ENCODE measurements at places on chromosomes 7 and 10.

- no peak for DNase-seq
Observed at GRCh38 chr10:102951316-102951715, 33.2 kb downstream of the CNNM2 start.

DNA sequence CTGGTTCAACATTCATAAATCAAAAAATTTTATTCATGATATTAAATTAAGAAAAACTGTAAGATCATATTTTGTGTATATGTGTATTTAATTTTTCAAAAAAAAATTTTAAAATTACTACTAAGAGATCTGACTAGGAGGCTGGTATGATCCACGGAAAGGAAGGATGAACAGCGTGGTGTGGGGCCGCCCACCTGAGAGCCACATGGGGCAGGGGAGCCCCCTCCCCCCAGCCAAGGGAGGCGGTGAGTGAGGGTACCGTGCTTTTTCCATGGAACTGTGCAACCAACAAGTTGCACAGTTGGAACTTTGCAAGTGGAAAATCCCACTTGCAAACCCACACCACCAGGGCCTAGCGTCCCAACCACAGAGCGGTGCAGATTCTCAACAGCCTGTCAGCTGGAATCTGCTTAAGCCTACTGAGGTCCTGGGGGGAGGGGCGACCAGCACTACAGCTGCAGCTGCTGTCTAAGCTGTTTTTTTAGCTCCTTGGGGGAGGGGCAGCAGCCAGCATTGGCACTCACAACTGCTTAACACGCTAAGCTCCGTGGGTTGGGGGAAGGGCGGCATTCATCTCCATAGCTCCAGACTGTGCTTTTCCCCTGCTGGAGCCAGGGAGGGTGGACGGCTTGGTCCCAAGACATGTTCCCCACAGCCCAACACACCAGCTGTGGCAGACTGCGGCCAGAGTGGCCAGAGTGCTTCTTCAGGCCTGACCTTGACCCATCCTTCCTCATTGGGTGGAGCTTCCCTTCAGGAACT lies 94.2 kb upstream of the IGFBP3 start:
- DNase-seq = no peak

DNA sequence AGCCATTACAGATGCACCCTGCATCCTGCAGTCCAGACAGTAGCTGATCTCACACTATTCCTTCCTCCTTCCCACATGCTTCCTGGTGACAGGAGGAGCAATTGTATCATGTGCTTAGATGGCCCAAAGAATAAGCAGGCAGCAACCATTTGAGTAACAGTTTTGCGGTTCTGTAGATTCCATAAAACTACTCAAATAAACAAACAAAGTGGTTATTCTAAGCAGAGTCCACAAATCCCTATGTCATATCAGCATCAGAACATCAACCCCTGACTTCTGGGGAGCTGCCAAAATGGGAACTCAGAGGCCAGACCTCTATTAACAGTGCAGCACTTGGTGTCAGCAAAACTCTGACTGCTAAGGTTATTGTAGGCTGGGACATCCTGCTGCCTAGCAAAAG lies 226.0 kb downstream of the SORCS1 start:
- no peak for DNase-seq

DNA sequence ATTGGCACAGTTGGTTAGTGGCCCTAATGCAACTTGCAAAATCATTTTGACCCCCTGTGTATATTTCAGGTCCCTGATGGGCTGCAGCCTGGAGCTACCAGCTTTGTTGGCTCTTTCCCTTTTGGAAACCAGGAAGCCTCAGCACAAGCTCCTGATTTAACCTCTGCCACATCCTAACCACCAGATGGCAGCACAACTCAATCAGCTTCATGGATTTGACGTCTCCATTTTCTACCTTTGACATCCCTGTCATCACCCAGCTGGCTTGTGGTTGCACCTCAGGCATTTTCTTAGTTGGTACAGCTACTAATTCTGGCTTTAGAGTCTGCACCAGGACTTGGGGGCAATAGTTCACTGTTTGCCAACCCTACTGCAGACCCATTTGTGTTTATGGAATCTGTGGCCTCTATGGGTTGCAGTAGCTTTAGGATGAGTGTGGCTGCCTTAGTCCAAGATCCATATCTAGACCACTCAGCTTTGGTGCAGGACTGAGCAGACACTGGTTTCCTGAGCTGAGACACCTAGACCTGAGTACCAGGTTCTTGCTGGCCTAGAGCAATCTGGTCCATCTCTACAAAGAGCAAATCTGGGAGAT lies 456.2 kb downstream of the REEP3 start:
- peak; percentile 0 for DNase-seq

- DNase-seq = no peak
Observed at GRCh38 chr7:14754631-14755030, 147.9 kb downstream of the DGKB start.

DNA sequence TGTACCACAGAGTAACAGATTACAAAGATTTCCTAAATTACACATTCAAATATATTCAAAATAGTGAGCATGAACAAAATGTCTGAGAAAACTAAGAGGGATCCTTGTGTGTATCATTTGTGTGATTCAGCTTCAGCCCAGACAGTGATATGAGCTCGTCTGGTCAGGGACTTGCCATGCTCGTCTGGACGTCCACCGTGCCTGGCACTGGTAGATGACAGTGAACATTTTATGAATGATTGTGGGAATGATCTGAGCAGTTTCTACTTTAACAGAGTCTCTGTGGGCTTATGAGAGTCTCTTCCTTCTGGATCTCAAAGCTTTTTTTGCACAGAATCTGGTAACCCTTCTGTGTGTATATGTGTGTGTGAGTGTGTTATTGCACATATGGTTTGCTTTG lies 34.2 kb upstream of the ANKRD2 start:
- DNase-seq = no peak

GRCh38 chr10:30056767-30057355 lies 2.5 kb downstream of the JCAD start:
- no peak for DNase-seq

GRCh38 chr10:48439581-48440041 lies 133.1 kb downstream of the MAPK8 start:
- no peak for DNase-seq

GRCh38 chr10:64571056-64571455 lies 1049.9 kb downstream of the REEP3 start:
- no peak for DNase-seq

GRCh38 chr7:99392659-99393354 lies 15.6 kb downstream of the PDAP1 start:
- DNase-seq = peak; percentile 41

GRCh38 chr10:99760321-99760720 lies 22.1 kb upstream of the ABCC2 start:
- no peak for DNase-seq

GRCh38 chr7:455110-455928 lies 64.3 kb downstream of the PDGFA start:
- DNase-seq = no peak

DNA sequence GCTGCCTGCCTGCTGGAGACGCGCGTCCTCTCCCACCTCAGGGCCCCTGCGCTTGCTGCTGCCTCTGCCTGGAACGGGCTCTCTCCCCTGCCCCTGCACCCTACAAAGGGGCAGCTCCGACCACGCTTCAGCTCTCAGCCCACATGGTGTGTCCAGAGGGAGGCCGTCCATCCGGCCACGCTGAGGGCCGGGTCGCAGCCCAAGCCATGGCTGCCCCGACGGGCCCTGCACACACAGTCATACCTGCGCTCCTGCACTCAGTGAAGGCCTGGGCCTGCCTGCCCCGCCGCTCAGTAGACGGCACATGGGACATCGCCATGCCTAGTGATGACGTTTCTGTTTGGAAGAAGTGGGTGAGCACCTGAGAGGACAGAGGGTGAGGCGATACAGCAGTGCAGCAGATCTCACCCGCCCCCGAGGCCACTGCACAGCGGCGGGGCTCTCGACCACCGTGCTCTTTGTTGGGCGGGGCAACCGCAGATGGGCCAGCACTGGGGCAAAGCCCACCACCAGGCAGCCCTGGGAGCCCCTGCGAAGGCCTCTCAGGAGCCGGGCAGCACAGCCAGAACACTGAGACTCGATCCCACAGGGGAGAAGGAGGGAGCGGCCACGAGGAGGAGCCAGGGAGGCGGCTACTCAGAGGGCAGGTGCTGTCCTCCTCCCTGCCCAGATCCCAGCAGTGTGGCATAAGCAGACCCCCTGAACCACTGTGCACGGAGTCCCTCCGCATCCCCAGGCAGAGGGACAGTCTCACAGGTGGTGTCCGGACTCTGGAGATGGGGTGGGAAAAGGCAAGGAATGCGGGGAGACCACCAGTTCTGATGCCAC lies 129.5 kb downstream of the MAD1L1 start:
- DNase-seq = no peak

DNA sequence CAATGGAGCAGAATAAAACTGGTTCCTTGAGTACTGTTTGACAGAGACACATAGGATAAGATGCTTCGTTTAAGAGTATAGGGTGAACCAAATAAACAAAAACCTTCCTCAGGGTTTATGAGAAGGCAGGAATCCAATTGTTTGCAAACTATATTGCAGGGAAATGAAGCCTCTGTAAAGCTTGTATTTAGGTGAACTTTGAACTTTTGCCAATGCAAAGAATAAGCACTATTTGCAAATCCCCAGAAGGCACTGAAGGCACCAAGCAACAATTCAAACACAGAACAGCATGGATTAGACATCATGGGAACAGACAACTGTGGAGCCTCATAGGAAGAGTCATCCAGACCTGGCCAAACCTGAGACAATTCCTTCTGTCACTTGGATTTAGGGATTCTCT lies 47.1 kb upstream of the WASL start:
- no peak for DNase-seq

- no peak for DNase-seq
Observed at GRCh38 chr7:157768198-157768597, 431.4 kb downstream of the DNAJB6 start.

DNA sequence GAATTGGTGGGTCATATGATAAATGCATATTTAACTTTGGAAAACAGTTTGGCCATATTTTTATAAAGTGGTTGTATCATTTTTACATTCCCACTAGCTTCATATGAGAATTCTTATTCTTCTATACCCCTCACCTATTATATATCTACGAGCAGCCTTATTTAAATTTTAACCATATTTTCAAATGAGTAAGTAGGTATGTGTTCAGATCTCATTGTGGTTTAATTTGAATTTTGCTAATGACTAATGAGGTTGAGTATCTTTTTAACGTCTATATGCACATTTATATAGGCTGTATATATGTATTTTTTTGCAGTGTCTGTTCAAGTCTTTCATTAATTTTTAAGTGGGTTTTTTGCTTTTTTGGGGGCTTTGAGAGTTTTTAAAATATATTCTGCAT lies 14.2 kb downstream of the RAB18 start:
- DNase-seq = no peak

- DNase-seq = no peak
Observed at GRCh38 chr7:34108165-34108564, 202.8 kb downstream of the BMPER start.

- no peak for DNase-seq
Observed at GRCh38 chr7:1690359-1690958, 20.4 kb downstream of the ELFN1 start.

DNA sequence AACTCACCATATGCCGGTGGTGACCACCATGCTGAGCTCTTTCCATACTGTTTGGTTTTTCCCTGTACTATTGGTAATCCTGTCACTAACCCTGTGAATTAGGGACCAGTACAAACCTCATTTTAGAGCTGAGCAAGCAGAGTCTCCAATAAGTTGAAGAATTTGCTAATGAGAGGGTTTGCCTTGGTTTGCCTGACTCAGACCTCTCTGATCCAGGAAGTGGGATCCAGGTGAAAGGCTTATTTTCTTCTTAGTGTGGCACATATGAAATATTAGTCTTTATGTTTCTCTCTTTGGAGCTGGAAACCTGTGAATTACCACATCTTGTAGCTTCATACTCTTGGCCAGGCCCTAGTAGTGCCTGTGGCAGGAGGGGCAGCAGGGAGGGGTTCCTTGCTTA lies 114.1 kb upstream of the IGFBP3 start:
- no peak for DNase-seq

DNA sequence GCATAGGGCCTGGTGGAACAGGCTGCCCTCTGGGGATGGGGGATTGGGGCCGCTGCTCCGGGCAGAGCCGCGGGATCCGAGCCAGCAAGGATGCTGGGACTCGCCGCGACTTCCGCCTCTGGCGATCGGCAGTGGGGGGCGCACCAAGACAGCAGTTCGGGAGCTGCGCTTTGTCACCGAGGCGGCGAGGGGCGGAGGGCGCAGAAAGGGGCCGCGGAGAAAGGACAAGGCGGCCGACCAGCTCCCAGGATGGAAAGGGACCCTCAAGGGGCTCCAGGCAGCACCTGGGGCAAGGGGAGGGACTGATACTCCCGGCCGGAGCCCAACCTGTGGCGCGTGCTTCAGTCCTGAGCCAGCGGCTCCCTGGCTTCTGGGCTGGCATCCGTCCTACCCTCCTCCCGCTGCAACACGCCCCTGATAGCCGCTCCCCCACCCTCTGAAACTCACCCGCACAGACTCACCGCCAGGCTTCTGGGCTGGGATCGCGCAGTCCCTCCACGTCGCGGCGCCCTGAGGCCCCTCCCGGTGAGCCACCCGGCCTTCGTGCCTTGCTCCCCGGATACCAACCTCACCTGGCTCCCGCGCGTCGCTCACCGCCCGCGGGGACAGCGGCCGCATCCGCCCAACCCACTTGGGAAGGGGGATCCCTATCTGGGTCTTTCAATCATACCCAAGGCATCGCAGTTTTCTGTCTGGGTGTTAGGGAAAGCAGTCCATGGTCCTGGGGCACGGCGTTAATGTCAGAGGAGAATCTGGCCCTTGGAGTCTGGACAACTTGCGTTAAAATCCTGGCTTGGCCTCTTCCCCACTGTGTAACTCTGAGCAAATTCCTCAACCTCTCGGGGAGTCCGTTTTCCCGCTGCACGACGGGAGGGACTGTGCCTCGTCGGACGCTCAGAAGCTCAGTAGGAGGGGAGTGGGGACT lies 7.0 kb upstream of the EVX1 start:
- DNase-seq = no peak

DNA sequence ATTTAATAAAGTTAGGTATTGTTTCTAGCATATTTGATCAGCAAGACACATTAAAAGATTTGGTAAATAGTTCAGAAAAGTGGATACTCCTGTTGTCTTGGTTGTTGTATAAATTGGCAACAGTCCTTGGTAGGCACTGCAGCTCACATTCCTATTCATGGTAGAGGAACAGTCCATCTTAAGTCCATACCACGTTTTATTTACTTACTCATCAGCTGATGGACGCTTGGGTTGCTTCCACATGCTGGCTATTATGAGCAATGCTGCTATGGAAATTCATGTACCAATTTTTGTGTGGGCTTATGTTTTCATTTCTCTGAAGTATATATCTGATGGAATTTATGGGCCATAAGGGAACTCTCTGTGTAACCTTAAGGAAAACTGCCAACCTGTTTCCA lies 43.3 kb downstream of the C10orf120 start:
- no peak for DNase-seq

GRCh38 chr10:71277914-71278665 lies 41.0 kb upstream of the SLC29A3 start:
- DNase-seq = no peak

GRCh38 chr10:77862595-77862994 lies 64.0 kb downstream of the DLG5 start:
- no peak for DNase-seq

GRCh38 chr7:138208864-138209263 lies 132.6 kb downstream of the AKR1D1 start:
- no peak for DNase-seq

Measured in NCI-H2029 treated with DMSO at 0.1 percent for 48 hours (cell line).